ENCODE measurements at places on chromosomes 4 and X. TPM values are rescaled to one million over a fixed set of nuclear protein-coding genes. Genes with fewer than 3 reads are reported as not detected.
A peak's percentile ranks its signal among the peaks of the same experiment; 100 is the strongest.

Gene SYTL5
- 5.3 TPM for total RNA-seq

GRCh38 chrX:53088136-53088974, 5.6 kb upstream of the KANTR start:
- H3K4me3 ChIP-seq: no peak overlapping the region
- H3K27ac ChIP-seq: peak overlapping the region; percentile 87
- H3K27me3 ChIP-seq: no peaks in the 10 kb centered on the region
- DNase-seq: peak; percentile 80
- H3K36me3 ChIP-seq: no peaks in the 10 kb centered on the region
- H3K4me1 ChIP-seq: peaks cover 41% of the 10 kb centered on the region

DNA sequence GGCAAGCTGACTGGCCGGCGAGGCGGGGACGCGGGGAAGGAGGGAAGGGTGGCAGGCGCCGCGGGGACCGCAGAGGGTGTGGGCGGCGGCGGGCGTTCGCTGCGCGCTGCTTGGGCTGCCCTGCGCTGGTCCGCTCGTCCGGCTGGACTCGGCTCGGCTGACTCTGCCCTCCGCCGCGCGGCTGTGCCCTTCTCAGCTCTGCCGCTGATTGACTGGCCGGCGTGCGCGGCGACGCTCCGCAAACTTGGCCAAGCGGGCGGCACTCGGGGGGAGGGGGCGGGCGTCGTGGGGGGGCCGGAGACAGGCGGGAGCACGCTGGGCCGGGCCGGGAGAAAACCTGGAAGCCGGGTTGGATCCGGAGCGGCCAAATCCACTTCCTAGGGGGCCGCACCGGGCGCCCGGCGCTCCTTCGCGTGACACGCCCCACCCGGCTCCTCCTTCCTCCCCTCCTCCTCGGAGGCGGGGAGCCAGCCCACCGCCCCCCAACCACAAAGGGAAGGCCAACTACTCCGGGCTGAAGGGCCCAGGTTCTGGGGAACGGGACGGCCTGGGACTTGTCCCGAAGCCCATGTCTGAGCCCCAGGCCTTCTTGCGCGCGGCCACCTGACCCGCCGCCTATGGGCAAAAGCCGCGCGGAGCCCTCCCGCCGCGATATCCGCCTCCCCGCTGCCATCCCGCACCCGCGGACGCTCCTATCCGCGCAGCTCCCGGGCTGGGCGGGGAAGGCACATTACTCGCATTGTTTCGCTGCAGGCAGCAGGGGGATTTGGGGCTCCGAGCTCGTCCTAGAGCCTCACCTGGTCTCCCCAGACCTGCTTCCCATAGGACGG, at the start of gene GPC4:
Gene GPC4, minus strand, starts transcription at position 214 of the 830 bp plus-strand sequence. CDS start 524 bp downstream, outside the sequence.
- H3K4me3 ChIP-seq: peak within 1 kb of the TSS; percentile 31
- no peaks in the 10 kb centered on the region for H3K27me3 ChIP-seq
- H3K36me3 ChIP-seq: no peaks in the 10 kb centered on the region
- peak; percentile 85 for DNase-seq

Gene BANK1
- total RNA-seq: 2.0 TPM

Gene CFI
- 31.6 TPM for total RNA-seq

GRCh38 chrX:12149670-12150407, 11.6 kb downstream of the FRMPD4 start:
- H3K4me1 ChIP-seq: no peaks in the 10 kb centered on the region
- H3K36me3 ChIP-seq: no peaks in the 10 kb centered on the region
- no peaks in the 10 kb centered on the region for H3K27me3 ChIP-seq
- DNase-seq: no peak

DNA sequence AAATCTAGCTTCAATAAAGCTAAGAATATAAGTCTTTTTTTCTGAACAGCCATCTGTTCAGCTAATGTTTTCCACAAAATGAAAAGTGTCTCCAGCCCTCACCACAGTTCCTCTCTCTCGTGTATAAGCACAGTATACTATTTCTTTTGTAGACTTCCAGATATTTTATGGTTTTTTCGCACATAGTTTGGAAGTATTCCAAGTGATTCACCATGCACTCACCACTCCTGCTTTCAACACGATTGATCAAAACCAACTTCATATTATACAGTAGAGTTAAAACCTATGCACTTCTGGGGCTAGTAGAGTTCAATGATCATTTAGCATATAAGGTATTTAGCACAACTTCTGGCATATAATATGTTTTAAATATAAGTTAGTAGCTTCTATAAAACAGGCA, 105.8 kb upstream of the DCAF12L1 start:
- no peak for DNase-seq
- no peaks in the 10 kb centered on the region for H3K27me3 ChIP-seq
- H3K4me3 ChIP-seq: no peak overlapping the region
- no peaks in the 10 kb centered on the region for H3K4me1 ChIP-seq

DNA sequence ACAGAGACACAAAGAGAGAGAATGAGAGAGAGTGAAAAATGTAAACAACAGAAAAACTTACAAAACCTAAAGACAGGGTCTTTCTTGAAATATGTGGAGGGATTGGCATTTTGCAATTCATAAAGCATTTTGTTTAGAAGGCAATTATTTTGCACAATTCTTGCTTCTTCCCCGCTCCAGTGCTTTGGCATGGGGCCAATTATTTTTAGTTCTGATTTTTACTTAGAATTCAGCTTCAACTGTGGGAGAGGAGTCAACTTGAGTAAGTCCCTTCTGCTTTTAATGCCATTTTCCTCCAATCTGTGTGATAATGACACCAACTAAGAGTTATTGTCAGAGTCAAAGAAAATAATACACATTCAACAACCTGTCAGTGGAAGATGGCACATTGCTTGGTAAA, 1051.9 kb downstream of the NLGN4X start:
- no peak overlapping the region for H3K4me3 ChIP-seq
- H3K27me3 ChIP-seq: no peaks in the 10 kb centered on the region
- no peaks in the 10 kb centered on the region for H3K4me1 ChIP-seq
- no peak overlapping the region for H3K27ac ChIP-seq
- no peak for DNase-seq
- no peaks in the 10 kb centered on the region for H3K36me3 ChIP-seq

DNA sequence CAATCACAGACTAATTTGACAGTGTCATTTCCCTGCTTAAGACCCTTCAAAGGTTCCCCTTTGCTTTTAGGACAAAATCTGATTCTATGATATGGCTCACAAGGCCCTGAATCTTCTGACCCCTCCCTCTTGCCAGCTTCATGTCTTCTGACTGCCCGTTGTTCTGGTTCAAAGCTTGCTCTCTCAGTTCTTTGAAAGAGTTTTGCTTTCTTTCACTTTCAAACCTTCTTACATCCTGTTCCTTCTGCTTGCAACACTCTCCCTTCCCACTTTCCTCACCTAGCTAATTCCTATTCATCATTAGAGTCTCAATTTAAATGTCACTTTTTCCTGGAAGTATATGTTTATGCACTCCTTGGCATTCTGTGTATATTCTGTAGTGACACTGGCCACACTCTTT, 299.2 kb downstream of the IDS start:
- DNase-seq: no peak
- no peaks in the 10 kb centered on the region for H3K27me3 ChIP-seq
- H3K4me3 ChIP-seq: no peak overlapping the region
- no peaks in the 10 kb centered on the region for H3K4me1 ChIP-seq
- H3K36me3 ChIP-seq: no peaks in the 10 kb centered on the region
- H3K27ac ChIP-seq: no peak overlapping the region

- no peak overlapping the region for H3K27ac ChIP-seq
- no peaks in the 10 kb centered on the region for H3K36me3 ChIP-seq
- H3K4me1 ChIP-seq: no peaks in the 10 kb centered on the region
- no peaks in the 10 kb centered on the region for H3K27me3 ChIP-seq
- no peak overlapping the region for H3K4me3 ChIP-seq
- no peak for DNase-seq
Observed at GRCh38 chrX:101028562-101028961, 23.3 kb downstream of the TRMT2B start.
